ENCODE measurements at places on chromosomes 12 and 14. TPM values are rescaled to one million over a fixed set of nuclear protein-coding genes. Genes with fewer than 3 reads are reported as not detected.

DNA sequence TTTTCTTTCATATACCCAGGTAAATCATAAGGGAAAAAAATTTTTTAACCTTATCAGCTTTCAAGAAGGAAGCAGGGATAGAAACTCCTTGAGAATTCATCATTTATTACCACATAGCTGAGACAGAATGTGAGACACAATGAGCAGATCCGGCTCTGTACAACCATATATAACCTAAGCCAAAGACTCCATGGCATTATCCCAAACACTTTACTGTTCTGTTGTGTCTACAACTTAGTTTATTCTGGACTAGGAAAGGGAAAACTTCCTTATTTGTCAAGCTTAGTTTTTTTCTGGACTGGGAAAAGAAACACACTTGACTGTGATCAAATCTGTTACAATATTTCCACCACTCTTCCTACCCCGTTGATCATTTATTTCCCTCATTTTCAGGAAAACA is 38.3 kb upstream of the CATSPERB start:
- no peaks in the 10 kb centered on the region for H3K36me3 ChIP-seq
- H3K4me3 ChIP-seq = no peak overlapping the region
- no peak for DNase-seq
- H3K27me3 ChIP-seq = no peaks in the 10 kb centered on the region
- no peaks in the 10 kb centered on the region for H3K4me1 ChIP-seq

The SOX5 gene
- total RNA-seq = 12.6 TPM

The ADIPOR2 gene
- 40.8 TPM for total RNA-seq

DNA sequence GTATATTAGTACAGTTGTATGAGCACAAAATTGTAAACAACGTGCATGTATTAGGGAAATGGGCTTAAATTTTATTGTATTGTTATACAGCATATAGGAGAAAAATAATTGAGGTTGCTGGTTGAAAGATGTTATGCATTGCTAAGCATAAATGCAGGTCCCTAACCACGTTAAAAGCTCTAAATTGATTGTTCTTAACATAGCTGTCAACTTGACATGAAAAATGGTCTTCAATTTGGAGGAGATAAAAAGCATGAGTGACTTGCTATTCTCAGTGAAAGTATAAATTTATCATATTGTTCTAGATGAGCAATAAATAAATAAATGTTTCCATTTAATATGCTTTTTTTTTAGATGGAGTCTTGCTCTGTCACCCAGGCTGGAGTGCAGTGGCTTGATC is 506.6 kb upstream of the ATXN7L3B start:
- H3K36me3 ChIP-seq = no peaks in the 10 kb centered on the region
- H3K4me1 ChIP-seq = no peaks in the 10 kb centered on the region
- H3K27ac ChIP-seq = no peak overlapping the region

- no peak for DNase-seq
- no peak overlapping the region for H3K4me3 ChIP-seq
- H3K4me1 ChIP-seq = no peaks in the 10 kb centered on the region
These were observed 173.5 kb upstream of the KRR1 start for GRCh38 chr12:75684678-75685616.

All from ovary (tissue), 10 donors.